GM04504 (cell line): ENCODE measurements at places on chromosomes 4 and X.

DNA sequence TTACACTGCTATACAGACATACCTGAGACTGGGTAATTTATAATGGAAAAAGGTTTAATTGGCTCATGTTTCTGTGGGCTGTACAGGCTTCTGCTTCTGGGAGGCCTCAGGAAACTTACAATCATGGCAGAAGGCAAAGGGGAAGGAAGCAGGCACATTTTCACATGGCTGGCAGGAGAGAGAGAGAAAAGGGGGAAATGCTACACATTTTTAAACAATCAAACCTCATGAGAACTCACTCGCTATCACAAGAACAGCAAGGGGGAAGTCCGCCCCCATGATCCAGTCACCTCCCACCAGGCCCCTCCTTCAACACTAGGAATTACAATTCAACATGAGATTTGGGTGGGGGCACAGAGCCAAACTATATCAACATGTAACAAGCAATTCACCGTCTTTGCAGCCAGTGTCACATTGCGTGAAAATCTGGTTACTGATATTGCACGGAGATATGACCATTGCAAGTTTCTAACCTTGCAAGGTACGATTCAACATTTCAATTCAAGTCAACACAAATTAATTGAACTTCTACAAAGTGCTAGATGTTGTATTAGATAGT is 61.7 kb upstream of the RELL1 start:
- no peak for DNase-seq

DNA sequence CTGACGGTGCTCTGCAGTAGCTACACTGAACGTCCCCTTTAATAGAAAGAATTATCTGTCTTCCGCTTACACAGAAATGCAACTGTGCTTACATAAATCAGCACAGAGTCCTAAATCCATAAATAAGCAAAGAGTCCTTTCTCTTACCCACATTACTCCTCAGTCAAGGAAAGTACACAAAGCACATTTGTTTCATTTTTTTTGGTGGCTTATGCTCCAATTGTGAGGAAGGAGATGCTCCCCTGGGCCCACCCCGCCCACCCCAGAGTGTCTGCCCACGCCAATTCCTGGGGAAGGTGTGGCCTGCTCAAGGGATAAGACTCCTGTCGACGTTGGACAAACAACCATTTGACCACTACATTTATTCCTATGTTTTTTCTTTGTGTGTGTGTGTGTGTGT is 53.8 kb downstream of the CPLX1 start:
- no peak for DNase-seq

DNA sequence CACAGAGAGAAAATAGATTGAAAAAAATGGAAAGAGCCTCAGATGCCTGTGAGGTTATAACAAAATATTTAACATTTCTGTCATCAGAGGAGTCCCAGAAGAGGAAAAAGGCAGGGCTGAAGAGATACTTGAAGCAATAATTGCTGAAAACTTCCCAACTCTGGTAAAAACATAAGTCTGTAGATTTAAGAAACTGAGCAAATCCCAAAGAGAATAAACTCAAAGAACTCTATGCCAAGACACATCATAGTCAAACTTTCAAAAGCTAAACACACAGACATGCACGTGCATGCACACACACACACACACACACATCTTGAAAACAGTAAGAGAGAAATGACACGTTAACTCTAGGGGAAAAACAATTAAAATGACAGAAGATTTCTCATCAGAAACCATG is 94.1 kb downstream of the SLC16A2 start:
- DNase-seq = no peak

DNA sequence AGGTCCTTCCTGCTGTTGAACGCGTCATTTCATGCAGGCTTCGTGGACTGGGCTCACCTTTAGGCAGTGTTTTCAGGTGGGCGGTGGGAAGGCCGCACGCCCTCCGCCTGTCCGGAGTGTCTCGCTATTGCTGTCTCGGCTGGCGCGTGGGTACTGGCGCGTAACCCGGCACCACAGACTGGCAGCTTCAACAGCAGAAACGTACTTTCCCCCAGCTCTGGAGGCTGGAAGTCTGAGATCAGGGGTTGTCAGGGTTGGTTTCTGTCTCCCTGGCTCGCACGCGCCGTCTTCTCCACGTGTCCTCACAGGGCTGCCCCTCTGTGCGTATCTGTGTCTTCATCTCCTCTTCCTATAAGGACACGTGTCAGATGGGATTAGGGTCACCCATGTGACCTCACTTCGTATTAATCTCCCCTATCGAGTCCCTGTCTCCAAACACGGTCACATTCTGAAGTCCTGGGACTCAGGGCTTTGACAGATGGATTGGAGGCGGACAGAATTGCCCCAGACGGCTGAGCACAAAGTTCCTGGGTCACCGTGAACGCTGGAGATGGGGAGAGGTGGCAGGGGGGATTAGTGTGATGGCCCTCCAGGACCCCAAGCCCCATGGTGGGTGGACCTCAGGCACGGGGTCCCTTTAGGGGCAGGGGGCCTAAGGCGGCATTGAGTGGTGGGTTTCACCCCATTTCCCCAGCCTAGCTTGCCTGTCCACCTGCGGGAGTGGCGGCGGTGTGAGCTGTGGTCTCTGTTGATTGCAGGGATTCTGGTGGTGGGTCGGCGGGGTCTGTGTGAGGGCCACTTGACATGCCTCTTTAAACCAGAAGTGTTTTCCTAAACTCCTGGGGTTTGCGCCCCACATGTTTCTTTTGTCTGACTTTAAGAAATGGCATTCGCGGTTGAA is 83.4 kb upstream of the LRPAP1 start:
- no peak for DNase-seq

- DNase-seq = no peak
Measured at GRCh38 chr4:5893004-5893580, at the start of gene CRMP1. Gene CRMP1 (minus strand): TSS chr4:5893086. CDS start chr4:5892969, 117 bp downstream.

- no peak for DNase-seq
Measured at GRCh38 chr4:53479736-53480525, 102.5 kb downstream of the FIP1L1 start.

DNA sequence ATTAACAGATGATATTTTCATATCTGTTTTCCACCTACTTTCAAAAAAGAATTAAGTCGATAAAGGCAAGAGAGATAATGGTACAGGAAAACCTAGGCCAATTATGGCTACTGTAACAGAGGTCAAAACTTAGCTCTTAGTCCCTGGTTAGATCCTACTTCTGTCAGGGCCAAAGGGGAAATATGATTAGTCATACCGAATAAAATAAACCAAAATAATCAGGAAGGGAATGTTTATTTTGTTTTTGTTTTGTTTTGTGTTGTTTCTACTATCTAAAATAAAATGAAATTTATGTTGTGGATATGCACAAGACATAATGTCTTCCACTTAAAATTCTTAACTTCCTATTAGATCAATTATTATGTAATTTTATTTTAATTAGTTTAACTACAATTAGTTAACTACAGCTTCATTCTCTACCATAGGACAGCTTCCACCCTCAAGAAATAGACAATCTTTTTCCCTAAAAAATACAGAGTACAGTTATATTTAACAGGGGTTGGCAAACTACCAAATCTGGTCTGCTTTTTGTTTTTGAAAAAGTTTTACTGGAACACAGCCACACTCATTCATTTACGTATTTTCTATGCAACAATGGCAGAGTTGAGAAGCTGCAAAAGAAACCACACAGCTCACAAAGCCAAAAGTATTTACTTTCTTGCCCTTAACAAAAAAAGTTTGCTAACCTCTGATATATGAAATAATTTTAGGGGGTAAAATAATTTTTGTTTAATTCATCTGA is 25.4 kb downstream of the TMEM47 start:
- no peak for DNase-seq

- DNase-seq = no peak
Measured at GRCh38 chr4:77560170-77560569, 45.5 kb upstream of the CXCL13 start.

GRCh38 chrX:133414406-133415275 is 648 bp downstream of the GPC4 start:
- no peak for DNase-seq

GRCh38 chrX:139801397-139801813 is 93.4 kb upstream of the MCF2 start:
- no peak for DNase-seq

DNA sequence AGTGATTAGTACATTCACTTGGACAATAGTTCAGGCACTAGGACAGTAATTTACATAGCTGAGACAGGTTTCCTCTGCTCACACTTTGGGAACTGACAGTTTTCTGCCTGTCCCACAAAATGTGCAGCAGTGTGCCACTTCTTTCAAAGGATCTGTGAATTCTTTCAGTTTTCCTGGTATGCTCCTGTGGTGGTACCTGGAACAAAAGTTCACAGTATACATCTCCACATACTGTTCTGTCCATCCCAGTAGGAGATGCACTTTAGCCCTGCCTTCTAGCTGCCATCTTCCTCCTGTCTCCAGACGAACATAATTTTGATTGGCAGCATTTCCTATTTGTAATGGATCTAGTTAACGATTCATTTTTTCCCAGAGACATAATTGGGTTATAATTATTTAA is 360.8 kb upstream of the CXorf51B start:
- no peak for DNase-seq

- DNase-seq = peak; percentile 76
Measured at GRCh38 chr4:119729835-119730670, 101.4 kb upstream of the PDE5A start.

DNA sequence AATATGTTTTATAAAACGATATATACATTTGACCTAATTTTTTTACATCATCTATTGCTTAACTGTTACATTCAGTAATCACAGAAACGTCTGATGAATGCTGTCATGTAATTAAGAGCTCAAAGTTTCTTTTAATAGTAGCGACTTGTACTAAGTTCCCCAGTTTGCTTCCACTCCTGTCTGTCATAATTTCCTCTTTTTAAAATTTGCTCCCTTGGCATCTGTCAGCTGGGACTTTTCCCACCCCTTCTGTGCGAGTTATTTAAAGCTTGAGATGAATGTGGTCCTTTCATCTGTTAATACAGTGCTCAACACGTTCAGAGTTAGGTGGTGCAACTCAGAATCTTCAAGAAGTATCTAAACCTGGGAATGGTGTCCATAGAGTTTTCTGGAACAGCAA is 1.2 kb downstream of the RAP1GDS1 start:
- DNase-seq = no peak

DNA sequence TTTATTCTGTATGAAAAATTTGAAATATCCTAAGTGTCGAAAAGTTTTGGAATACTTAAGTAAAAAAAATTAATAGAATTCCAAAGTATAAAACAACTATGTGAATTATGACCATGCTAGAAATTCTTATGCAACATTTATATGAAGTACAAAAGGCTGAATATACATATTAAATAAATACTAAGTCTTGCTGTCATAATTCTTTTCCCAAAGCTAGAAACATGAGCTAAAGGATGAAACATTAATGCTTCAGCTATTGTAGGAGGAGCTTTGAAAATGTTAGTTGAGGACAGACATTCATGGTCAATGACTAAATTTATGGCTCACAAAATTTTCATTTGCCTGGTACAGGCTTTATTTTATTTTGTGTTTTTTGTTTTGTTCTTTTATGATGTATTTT is 207.3 kb downstream of the GABRB1 start:
- no peak for DNase-seq

DNA sequence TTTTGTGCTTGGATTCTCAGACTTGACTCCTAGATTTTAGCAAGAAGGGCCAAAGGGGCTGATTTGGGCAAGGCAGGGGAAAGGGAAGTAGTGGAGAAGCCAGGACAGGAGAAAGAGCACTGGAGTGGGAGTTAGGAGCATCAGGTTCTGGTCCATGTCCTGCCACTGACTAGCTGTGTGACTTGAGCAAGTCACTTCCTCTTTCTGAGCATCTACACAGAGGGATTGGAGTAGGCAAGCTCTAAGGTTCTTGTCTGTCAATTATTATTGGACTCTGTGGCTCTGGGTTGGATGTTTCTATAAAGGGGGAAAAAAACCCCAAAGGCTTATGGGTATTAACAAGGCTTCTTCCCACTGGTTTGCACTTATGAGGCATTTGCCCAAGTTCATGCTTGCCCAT is 24.4 kb downstream of the PLAC1 start:
- no peak for DNase-seq

DNA sequence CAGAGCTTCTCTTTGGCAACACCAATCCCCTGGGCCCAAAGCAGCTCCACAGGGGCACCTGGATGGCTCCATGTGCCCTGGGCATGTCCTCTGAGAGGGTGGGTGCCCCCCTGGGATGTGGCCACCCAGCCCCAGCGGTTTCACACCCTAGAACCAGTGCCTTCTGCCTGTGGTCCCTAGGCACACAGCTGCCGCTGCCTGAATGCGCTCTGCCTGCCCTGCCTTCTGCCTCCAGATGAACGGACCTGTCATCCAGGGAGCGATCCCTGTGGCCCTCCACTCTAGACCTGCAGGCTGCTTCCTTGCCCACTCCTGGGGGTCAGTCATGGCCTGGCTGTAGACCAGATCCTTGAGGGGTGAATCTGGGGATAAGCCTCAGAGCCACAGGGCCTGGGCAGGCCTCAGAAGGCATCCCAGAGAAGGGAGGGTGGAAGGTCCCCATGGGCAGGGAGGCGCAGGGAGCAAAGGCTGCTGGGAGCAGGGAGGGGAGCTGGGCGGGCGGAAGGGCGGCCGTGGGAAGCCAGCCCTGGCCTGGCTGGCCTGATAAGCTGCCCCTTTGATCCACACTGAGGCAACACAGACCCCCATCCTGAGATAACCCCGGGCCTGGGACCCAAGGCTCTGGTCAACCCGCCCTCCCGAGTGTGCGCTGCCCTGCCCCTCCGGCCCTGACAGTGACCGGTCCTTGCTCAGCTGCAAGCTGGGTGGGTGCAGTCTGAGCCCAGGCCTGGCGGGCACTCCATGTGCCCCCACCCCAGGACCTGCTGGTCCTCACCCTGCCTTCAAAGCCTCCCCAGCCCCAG is 8.1 kb upstream of the FGFR3 start:
- DNase-seq = no peak

DNA sequence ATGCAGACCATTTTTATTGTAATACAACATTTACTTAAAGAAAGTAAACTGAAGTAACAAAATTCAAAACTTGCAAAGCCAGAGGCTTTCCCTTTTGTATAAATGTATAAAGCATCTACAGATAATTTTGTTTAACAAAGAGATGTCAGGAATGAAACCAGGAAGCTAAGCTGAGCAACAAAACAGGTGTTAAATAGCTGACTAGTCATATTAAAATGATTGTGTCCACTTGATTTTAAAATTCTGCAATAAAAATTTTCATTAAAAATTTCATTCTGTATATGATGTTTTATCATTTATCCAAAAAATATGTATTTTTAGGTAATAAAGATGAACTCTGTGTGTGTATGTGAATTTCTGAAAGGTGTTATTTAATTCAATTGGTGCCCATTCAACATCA is 72.0 kb upstream of the TRAM1L1 start:
- no peak for DNase-seq

GRCh38 chrX:129736491-129736890 is 2.3 kb upstream of the XPNPEP2 start:
- no peak for DNase-seq

- DNase-seq = no peak
Measured at GRCh38 chrX:138748480-138748879, 37.0 kb upstream of the FGF13 start.

GRCh38 chr4:151031831-151032605 is 16.9 kb upstream of the LRBA start:
- peak; percentile 5 for DNase-seq
